ENCODE measurements at places on chromosomes 2 and 18.

GRCh38 chr2:189177251-189177840 lies 2.2 kb downstream of the COL5A2 start:
- no peak for DNase-seq

- no peak for DNase-seq
These were observed 147.6 kb upstream of the ITGA6 start for GRCh38 chr2:172279813-172280212.

- no peak for DNase-seq
These were observed 15.8 kb downstream of the MTCL1 start for GRCh38 chr18:8721094-8721669.

DNA sequence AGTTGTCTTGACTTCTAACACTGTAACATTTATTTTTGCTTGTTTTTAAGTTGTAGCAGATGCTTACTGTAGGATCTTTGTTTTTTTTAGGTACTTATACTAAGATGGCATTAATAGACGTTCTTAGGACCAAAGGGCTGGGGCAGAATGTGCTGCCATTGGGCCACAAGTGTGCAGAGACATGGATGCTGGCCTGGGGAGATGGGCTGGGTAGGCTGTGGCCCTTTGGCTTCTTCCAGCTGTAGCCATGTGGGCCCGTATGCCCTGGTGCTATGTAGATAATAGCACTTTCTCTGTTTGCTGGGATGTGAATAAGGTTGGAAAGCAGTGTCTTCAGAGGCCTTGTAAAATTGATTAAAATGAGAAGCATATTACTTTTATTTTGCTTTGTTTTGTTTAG lies 18.8 kb downstream of the RAB31 start:
- DNase-seq: no peak

DNA sequence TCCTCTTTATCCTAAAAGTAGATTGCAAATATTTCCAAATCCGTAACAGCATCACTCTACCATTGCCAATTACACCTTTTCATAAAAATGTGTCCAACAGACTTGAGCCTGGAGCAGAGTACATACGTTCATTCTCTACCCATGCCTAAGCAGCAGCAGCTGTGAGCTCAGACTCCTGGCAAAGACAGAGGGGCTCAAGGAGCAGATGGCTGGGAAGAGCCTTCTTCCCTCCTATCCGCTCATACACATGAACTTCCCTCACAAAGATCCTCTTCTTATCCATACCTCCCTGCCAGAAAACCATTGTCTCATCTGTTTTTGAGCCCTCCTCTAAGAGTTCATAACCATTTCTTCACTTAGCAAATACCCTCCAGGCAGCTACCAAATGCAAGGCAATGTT lies 164.3 kb upstream of the ARL4C start:
- DNase-seq: no peak

DNA sequence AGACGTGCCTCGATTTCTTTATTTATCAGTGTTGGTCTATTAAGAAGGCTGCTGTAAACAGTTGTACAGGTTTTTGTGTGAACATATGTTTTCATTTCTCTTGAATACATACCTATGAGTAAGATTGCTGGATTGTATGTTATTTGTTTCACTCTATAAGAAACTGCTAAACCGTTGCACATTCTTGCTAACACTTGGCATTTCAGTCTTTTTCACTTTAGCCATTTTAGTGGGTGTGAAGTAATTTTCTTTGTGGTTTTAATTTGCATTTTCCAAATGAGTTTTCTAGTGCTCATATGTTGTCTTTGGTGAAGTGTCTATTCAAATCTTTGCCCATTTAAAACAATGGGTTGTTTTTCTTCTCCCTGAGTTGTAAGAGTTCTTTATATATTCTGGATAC lies 221.5 kb upstream of the SMAD7 start:
- no peak for DNase-seq

Data from pulmonary artery endothelial cell (primary cell).